ENCODE measurements at places on chromosomes 1 and 21.

DNA sequence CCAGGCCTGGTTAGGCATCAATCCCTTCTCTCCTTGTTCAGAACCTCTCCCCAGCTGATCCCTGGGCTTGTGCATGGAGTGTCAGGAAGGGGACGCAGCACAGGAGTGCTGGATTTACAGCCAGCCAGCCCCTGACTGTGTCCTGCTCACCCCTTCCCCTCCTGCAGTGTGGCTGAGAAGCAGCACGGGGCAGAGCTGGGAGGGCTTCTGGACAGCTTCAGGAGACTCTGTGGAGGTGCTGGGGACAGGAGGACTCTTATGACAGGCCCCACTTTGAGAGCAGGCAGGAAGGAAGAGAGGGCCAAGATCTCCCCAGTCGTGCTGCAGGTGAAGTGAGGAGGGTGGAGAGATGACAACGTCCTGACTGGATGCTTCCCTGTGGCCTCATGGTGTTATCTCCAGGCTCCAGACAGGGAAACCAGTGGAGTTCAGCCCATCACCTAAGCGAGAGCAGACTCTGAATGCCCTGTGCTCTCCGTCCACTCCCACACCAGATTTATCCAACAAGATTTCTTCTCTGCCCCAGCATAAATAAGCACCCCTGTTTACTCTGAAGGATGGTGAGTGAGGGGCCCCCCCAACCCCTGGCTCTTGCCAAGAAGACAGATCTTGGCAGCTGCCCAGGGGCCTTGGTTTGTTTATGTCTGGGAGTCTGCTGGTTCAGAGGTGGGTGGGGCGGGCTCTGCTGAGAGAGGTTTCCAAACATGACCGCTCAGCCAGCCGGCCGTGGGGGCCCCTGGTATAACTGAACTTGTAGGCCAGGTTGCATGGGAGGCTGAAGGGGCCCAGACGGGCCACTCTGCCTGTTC lies 21.3 kb downstream of the TMCC2 start:
- no peak for DNase-seq

DNA sequence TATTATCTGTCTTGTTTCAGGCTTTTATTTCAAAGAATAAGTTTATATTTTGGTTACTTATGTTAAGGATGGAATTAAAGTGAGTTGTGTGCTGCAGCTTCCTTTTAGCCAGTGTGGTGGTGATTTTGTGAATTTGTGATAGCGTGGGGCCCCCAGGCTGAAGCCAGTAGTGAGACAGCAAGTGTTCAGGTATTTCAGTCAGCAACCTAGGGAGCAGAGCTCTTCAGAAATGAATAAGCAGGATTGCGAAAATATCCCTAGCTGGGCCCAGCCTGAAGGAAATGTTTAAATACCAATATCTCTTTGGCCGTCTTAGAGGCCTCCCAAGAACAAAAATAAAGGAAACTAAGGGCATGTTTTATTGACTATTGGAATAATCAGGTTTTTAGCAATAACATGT lies 150.8 kb upstream of the C1orf105 start:
- no peak for DNase-seq

DNA sequence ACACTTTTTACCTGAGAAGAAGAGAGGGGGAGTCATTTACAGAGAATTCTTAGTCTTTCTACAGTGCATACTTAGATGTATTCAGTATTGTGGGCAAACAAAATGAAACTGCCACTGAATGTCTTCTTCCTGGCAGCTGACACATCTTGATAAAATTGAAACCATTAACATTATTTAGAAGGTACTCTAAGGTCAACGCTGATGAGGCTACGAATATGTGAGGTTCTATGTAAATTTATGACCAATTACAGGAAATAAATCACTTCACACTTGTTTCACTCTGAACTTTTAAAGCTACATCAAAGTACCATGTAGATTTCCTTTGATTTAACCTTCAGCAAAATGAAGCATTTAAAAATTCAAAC lies 51.3 kb upstream of the GFI1 start:
- DNase-seq = no peak

DNA sequence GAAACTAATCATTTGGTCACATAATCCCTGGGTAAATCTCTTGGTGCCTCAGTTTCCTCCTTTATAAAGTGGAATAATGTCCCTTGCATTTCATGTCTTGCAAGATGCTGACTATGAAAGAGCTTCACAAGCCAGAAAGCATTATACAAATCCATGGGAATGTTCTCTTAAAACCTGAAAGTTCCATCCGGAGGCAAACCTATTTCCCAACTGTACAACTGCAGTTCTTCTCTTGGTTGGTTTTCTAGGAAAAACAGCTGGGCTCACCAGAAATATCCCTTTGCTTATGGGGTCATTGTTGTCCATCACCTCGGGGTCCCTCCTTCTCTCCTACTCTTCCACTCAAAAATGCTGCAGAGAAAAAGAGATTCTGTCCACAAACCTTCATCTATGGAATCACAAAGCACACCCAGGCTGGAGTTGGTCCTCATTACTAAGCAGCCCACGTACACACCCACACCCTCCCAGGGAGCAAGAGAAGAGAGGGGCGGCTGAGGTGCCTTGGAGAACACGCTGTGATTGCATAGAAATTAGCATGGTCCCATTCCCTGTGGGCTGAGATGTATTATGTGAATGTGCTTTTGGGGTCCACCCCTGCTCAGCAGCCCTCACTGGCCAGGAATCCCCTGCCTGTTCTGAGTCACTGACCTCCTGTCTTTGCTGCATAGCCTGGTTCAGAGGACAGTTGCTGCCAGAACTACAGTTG lies 5.0 kb upstream of the PLXNA2 start:
- DNase-seq = no peak

DNA sequence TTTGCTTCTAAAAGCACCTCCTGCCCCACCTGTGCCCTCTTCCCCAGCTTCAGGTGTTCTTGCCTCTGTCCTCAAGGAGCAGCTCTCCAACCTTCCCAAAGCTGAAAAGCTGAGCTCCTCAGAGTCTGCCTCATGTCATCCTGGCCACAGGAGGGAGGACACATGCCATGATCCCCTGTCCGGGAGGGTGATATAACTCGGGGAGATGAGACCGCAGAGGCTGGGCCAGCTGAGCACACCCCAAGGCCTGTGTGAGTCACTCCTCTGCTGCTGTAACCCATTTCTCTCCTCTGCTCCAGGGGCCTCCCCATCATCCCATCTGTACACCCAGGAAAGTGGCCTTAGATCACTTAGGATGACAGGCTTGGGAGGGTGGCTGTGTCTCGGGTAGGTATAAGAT lies 49.8 kb downstream of the EPHB2 start:
- DNase-seq = no peak

DNA sequence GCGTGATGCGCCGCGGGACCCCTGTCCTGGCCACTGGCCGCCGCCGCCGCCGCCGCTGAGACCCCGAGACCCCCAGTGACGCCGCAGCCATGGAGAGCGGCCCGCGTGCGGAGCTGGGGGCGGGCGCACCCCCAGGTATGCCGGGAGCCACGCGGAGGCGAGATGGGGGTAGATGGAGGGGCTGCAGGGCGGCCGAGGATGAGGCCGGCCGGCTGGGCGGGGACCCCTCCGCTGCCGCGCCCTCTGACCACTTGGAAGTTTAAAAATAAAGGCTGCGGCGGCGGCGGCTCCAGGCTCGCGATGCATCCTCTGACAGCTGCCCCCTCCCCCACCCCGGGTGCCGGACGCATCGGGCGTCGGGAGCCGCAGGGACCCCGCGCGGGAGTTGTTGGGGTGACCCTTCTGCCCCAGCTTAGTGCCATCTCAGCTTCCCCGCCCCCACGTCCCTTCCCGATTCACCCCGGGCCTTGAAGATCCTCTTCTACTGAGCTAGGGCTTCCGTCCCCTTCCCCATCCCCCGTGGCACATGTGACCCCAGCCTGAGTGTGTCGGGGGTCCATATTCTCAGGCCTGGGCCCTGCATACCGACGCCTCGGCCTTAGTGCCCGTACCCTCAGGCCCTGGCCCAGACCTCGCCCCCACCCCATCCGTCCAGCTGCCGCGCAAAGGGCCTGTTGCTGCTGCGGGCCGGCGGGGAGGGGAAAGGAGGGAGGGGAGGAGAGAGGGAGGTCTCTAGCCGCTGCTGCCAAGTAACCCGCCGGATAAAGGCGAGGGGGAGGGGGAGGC lies 562 bp downstream of the MAP7D1 start:
- DNase-seq = no peak

GRCh38 chr1:15718199-15718601 lies 17.9 kb upstream of the SLC25A34 start:
- no peak for DNase-seq

DNA sequence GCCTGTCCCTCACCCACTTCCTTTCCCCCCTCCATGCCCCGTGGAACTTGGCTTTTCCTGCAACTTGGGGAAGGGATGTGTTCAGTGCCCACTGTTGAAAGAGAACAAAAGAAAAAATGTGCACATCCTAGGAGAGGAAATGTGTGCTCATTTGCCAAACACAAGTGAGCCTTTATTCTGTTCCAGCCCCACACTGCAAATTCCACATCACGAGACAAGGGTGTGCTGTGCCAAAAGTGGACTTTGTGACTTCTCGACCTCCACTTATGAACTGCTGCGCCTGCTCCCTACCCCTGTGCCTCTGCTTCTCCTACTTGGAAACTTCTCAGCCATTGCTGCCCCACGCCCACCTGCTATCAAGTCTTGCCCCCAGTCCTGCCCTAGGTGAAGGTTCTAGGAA lies 97.0 kb upstream of the GRIK3 start:
- no peak for DNase-seq

DNA sequence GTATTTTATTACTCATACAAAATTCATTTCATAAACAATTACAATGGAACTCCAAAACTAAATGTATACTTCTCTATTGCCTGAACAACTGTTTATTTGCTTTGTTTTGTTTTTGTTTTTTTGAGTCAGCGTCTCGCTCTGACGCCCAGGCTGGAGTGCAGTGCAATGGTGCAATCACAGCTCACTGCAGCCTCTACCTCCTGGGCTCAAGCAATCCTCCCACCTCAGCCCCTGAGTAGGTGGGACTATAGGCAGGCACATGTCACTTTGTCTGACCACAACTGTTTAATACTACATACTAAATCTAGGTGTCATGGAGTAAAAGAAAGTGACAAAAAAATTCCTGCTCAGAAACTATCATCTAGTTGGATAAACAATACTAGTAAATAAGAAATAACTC lies 49.3 kb downstream of the RAB3GAP2 start:
- no peak for DNase-seq

GRCh38 chr21:26967062-26967913 lies at the start of gene ADAMTS5:
TSS of gene ADAMTS5 (minus strand) at chr21:26967088. CDS start at chr21:26966391, 697 bp downstream.
- DNase-seq = no peak

DNA sequence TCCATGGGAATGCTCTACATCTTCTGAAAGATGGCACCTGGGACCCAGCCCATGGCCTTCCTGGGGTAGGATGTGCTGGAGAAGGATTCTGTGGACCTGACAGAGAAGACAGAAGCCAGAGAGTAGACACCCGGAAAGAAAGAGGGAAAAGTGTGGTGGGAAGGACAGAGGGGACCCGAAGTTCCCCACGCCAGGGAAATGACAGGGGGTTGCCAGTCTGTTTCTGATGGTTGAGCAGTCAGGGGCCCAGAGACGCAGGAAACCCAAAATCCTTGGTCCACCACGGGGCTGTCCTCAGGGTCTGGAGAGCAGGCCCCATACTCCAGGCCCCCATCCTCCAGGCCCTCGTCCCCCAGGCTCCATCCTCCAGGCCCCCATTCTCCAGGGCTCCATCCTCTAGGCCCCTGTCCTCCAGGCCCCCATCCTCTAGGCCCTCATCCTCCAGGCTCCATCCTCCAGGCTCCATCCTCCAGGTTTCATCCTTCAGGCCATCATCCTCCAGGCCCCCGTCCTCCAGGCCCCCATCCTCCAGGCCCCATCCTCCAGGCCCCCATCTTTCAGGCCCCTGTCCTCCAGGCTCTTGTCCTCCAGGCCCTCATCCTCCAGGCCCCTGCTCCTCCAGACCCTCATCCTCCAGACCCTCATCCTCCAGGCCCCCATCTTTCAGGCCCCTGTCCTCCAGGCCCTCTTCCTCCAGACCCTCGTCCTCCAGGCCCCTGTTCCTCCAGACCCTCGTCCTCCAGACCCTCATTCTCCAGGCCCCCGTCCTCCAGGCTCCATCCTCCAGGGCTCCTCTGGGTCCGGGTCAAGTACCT lies 1.0 kb upstream of the TFF2 start:
- DNase-seq = no peak

DNA sequence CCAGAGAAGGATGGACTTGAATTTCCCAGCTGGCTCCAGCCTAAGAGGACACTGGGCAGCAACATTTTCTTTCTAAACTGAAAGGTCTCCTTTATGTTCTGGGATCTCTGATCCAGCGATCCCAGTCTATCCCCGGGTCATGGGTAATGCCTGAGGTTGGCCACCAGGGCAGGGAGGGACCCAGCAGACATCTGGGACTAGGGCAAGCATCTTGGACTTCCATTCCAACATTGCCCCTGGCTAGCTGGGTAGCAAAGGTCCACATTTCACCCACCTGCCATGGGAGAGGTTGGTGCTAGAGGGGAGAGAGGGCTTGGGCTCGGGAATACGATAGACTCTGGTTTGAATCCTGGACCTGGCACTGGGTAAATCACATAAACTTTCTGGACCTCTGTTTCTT lies 84.6 kb downstream of the LRRN2 start:
- no peak for DNase-seq

GRCh38 chr1:51100264-51100880 lies 1.7 kb upstream of the C1orf185 start:
- DNase-seq = no peak

- no peak for DNase-seq
These were observed 13.1 kb downstream of the ZP4 start for GRCh38 chr1:237877631-237878030.

DNA sequence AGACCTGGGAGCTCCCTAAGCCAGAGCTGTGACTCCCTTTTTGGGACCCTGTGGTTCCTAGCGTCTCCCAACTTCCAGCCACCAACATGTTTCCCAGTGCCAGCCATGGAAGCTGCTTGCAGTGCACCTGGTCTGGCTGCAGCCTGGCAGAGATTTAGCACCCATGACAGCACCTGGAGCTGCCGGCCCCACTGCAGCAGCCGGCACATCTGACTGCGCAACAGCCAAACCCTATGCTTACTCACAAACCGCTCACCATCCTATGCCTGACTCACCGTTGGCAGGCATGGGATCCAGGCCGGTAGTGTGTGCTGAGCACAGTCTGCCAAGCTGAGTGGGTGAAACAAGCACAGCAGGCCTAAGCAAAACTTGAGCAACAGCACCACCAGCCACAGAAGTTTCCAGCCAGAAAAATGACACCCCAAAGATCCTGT lies 435.9 kb upstream of the PRMT6 start:
- no peak for DNase-seq

- DNase-seq = no peak
These were observed 65.8 kb downstream of the RHOU start for GRCh38 chr1:228801068-228801467.

GRCh38 chr1:58755468-58755872 lies 28.4 kb downstream of the JUN start:
- DNase-seq = peak; percentile 20

- peak; percentile 29 for DNase-seq
These were observed 1.4 kb downstream of the JUN start for GRCh38 chr1:58782178-58783089.

DNA sequence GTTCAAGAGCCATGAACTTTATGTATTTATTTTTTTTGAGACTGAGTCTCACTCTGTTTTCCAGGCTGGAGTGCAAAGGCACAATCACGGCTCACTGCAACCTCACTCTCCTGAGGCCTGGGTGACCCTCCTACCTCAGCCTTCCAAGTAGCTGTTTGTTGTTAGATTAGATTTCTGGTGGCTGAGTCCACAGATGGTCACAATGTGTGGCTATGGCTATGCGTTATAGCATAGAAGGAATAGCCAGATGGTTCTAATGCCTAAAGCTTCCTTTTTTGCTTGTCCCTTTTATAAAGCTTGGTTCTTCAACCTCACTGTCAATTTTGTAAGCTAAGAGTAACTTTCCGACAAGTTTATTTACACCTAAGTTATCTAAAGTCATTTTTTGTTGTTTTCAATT lies 62.3 kb upstream of the FMN2 start:
- DNase-seq = no peak
